ENCODE measurements at places on chromosomes 7 and 10.
A peak's percentile ranks its signal among the peaks of the same experiment; 100 is the strongest.

GRCh38 chr7:100965723-100966541, 3.4 kb upstream of the MUC12 start:
- peak; percentile 74 for DNase-seq

DNA sequence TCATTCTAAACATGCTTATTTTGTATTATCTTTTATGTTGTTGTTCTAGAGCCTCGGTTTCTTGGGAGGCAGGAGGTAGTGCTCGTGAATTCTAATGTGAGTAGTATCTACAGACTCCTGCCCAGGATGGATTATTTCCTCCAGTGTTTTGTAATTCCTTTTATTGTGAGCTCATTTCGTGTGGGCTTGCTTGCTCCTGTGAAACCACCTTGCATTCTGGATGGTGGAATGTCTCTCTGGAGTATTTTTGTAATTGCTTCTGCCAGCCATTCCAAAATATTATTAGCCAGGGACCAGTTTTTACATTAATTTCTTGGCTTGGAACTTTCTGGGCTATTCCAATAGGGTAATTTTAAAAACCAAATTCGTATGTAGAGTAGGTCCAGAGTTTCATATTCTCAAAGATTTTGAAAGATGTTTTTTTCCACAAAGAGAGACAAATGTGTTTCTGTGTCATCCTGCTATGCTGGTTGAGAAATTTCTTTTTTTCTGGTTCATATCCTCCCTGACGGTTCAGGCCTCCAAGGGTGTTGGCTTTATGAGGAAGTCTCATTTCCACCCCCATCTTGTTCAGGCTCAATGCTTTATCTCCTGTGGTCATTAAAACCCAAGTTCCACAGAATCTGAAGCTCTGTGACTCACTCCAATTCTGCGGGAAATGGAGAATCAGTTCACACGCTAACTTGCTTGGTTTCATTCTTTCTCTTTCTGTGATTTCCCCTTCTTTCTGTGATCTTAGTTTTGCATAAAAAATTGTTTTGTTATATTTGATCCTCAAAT, 41.7 kb upstream of the CALD1 start:
- DNase-seq, result no peak

DNA sequence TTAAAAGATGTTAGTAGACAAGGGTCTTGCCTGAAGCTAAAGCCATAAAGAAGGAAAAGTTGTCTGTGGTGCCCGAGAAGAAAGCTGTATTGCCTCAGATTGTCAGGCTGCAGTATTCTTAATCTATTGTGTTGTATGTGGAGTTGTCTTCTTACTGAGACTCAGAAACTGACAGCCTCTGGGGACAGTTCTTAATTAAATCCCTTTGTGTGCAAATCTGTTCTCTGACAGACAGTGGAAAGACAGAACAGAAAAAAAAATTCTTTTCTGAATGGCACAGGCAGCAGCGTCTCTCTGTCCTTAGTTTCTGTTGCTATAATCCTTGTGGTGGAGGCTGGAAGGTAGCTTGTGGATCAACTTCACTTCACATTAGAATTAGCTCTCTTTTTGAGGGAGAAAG, 16.8 kb downstream of the VWC2 start:
- DNase-seq, result no peak

DNA sequence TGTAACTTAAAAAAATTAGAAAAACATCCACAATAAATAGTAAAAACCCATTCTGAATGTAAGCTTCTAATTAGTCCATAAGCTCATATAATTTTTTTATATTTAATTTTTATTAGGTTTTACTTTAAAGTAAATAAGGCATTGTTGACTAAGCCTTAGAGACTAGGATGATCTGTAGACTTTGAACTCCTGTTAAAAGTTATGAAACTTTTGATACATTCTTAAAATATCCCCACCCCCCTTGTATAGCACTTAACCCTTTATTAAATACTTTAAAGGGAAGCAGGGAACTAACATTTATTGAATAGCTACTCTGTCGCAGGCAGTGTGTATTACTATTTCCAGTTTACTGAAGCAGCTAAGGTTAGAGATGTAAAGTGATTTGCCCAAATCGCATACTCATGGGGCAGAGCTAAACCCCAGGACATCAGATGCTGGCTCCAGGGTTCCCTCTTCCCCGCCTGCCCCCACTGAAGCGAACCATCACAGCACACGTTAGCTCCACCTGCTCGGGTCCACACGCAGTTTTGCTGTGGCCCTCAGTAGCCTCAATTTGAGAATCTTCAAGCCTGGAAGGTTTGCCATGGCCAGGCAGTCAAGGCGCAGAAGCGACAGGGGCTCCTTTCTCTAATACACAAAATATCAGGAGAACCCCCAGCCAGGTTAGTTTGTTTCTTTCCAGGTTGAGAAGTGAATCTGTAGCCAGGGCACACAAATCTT, 762 bp downstream of the PON1 start:
- DNase-seq, result no peak

GRCh38 chr7:148304456-148304855, 286.1 kb upstream of the C7orf33 start:
- DNase-seq, result no peak

GRCh38 chr10:132632091-132632561, 94.5 kb downstream of the INPP5A start:
- no peak for DNase-seq

DNA sequence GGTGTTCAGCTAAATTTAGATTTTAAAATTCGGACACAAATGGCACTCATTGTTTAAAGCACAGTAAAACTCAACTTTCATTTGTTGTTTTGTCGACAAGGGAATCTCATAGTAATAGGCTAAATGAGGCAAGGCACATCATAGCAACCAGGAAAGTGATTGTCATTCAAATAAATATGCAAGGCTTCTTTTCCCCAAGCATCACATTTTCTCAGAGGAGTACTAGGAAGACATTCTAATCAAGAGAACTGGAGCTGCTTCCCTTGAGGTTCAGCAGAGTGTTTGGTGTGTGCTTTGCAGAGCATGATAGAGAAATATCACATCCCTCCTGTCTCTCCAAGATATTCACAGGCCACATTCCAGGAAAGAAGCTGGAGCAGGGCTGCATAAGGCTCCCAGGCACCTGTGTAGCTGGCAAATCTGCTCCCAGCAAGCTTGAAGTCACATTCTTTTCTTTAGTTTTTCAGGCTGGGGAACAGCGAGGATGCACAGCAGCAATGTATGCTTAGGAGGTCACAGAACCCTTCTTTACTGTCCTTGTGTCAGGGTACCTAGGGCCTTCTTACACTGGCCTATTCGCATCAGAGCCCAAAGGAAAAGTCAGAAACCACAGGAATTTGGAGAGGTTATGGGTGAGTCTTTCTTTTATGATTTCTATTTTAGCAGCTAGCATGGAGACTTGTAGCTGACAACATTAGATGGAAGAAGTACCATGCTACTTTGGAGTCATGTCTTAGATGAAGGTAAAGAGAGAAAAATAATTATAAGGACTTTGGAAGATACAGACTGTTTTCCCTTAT, 95.9 kb upstream of the HDAC9 start:
- DNase-seq, result no peak

DNA sequence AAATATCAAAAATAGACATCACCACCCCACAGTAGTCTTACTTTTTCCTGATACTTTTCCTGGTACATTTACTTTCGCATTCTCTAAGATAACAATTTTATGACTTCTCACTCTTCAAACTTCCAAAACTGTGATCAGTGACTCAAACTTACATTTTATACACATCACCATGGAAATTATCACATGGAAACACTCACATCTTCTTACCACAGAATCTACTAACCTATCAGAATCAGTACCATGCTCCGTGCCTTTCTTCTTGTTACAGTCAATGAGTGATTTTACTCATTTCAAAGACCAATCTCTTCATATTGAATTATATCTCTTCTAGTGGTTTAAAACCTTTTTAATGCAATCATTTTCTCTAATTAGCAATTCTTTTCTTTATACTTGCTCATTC, 120.3 kb downstream of the PTEN start:
- no peak for DNase-seq

DNA sequence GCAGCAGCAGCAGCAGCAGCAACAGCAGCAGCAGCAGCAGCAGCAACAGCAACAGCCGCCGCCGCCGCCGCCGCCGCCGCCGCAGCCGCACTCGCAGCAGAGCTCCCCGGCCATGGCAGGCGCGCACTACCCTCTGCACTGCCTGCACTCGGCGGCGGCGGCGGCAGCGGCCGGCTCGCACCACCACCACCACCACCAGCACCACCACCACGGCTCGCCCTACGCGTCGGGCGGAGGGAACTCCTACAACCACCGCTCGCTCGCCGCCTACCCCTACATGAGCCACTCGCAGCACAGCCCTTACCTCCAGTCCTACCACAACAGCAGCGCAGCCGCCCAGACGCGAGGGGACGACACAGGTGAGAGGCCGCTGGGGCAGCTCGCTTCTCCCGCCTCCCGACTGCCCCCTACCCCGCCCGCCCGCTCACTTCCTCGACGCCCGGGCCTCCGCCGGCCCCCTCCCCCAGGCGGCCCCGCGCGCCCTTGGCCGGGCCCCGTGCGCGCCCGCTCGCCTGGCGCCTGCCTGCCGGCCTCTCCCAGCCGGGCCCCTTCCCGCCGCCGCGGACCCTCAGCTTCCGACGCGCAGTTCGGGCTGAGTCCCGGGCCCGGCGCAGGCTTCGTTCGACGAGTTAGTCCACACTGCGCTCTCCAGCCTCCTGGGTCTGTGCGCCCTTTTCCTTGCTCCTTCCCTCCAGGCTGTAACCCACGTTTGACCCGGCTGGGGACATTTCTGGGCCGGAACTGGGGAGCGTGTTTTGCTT, 882 bp downstream of the DLX6 start:
- DNase-seq, result no peak

- peak; percentile 19 for DNase-seq
These were observed 936 bp downstream of the IGF2BP3 start for GRCh38 chr7:23469150-23469960.

- no peak for DNase-seq
These were observed 39.6 kb downstream of the GLI3 start for GRCh38 chr7:42197451-42197850.

DNA sequence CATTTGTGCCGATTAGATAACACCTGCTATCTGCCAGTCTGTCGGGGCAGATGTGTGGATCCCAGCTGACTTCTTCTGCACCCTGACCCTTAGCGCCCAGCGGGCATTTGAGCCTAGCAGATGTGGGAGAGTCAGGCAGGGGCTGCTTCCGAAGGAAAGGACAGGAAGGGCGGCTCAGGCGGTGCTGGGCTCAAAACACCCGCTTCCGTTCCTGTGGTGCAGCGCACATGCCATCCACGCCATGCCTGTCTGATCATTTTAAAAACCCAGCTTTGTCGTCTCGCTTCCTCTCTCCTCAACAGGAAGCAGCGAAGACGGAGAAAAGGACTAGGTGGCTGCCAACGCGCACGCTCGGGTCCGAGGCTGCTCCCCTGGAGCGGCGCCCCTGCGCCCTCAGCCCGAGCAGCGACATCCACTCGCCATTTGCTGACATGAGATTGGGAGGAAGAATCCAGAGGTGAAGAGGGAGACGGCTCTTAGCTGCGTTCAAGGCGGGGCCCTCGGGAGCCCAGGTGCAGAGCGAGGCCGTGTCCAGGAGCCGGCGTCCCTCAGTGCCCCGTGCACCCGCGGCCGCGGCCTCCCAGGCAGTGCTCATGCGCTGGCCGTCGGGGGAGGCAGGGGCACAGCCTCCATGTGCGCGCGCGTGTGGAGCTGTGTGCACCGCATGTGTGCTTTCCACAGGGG, 5.9 kb upstream of the BHLHA15 start:
- DNase-seq, result no peak

- DNase-seq, result no peak
These were observed 4.8 kb upstream of the DNAAF5 start for GRCh38 chr7:721619-722248.

DNA sequence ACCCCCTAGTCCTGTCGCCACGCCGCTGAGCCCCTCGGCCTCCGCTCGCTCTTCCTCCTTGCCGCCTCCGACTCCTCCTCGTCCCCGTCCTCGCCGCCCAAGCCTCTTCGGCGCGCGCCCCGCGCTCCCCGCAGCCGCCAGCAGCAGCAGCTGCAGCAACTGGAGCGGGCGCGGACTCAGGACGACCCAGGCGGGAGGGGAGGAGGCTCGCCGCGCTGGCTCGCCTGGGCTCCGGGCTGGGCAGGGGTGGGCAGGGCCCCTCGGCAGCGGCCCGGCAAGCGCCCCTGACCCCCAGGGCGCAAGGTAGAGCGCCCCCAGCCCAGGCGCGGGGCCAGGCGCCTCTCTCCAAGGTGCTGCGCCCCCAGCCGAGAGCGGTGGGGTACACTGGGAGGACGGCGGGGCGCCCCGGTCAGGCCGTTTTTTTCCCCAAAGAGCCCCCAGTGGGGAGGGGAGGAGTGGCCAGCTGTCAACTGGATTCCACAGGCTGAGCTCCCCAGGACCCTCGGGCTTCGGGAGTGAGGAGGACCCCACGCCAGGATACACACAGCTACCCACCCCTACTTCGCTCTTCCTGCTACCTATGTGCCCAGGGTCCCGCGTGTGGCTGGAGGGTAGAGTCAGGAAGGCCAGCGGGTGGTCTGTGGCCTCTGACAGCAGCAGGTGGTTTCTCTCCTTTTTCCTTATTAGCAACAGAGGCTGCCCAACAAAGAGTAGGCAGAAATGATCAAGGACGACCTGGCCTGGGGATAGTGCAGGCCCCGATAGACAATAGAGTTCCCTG, 903 bp upstream of the KCNMA1 start:
- no peak for DNase-seq

DNA sequence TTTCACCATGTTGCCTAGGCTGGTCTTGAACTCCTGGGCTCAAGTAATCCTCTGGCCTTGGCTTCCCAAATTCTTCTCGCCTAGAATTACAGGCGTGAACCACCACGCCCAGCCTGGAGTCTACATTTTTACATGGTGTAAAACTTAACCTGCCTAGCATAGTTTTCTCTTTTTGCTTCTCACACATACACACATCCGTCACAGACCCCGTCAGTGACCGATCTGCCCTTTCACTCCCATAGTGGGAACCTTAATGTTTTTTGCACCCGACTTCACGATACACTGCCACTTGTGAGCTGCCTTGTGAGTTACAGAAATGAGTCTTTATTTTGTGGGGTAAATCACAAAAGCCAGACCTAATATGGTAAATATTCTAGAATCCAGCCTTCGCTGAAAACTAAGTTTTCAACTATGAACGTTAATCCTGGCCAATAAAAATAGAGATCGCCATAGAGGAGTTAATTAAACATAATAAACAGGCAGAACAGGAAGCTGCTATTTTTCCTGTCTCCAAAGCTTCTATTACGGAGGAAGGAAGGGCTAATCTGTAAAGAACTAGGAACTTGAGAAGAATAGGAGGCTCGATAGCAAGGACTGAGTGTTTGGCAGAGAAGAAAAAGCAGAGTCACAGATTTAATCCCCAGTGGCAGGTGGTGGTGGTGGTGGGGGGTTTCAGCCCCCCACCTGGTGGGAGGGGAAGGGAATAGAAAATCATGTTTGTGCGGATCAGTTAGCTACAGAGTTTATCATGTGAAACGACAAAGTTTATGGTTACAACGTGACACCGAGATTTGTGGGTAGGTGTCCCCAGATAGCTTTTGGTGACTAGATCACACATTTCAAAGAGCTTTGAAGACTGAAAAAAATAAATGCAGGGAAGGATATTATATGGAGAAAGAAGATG, 14.7 kb upstream of the FAM171A1 start:
- no peak for DNase-seq

DNA sequence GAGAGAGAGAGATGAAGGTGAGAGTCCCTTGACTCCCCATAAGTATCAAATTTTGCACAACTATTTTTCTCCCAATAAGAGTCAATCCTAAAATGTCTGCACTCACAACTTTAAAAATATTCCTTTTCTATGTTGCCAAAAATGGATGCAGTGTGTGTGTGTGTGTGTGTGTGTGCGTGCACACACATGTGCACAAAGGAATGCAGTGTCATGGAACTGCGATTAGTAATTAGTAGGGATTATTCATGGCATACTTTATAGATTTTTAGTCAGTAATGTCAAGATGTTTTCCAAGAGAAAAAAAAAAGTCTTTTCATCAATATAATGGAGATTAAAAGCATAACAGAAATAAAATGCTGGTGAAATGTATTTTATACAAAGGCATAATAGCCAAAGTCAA, 179.1 kb upstream of the LRRTM3 start:
- no peak for DNase-seq
